Activated CD8-positive, alpha-beta memory T cell treated with anti-CD3 and anti-CD28 coated beads, Interleukin-2, amount 10 ng/mL, durations not matched to agents 7 days and 5 days (primary cell): ENCODE measurements at places on chromosomes 7 and 10.

GRCh38 chr10:122740640-122741039, 41.0 kb upstream of the C10orf120 start:
- DNase-seq: no peak

DNA sequence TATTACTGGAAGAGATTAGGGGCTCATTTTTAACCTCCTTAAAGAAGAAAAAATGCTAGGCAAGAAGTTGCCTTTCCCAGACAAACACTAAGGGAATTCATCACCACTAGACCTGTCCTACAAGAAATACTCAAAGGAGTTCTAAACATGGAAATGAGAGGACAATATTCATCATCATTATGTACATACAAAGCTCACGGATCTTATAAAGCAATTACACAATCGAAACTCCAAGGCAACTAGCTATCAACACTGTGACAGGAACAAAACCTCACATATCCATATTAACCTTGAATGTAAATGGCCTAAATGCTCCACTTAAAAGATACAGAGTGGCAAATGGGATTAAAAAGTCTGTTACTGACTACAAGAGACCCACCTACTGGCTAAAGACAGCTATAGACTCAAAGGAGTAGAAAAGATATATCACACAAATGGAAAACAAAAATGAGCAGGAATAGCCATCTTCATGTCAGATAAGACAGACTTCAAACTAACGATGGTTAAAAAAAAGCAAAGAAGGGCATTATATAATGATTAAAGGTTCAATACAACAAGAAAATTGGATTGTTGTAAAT, 246.6 kb downstream of the ADRA2A start:
- DNase-seq: no peak

DNA sequence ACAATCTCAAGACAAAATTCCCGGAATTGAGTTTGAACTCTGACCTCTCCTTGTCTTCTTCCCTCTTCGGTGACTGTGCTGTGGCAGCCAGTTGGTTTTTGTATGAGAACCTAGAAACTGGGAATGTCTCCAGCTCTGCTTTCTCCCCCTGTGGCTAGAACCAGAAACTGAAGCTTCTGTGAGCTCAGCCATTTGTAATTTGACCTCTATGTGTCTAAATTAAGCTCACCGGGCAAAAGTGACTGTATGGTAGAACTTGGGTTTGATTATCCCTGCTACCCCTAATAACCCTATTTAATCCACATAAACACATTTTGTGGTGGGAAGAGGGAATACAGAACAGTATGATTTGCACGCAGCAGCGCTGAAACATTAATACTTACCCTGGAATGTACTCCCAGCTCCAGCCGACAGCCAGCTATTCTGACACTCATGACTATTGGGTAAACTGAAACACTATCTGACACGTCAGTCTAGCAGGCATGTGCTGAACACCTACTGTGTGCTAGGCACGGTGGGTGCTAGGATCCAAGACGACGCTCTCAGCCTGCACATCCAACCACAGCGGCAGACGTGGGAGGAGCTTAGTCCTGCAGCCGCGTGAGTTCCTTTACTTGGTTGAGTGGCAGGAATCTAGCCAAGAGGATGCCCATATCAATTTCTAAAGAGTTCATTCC, 324.8 kb downstream of the SFMBT2 start:
- DNase-seq: no peak

DNA sequence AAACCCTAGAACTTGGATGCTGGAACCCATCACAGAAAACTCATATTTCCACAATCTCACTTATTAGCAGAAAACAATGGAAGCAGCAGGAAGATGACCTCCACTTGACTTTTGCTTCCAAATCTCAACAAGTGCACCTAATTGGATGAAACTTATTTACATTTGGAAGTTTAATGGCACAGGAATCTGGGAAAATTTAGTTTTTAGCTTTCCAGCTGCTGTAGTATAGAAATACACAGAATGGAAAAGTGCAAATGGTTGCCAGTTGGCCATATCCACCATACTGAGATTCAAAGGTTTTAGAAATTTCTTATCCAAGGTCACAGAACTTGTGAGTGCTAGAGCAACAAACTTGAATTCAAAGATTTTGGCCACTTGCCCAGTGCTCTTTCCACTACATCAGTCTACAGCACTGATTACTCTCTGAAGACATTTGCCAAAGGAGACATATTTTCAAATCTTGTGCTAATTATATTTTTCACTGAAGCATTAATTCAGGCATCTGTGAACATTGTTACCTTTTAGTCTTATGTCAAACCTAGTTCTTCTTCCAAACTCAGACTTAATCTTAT, 9.3 kb upstream of the AHR start:
- no peak for DNase-seq

GRCh38 chr7:55501611-55502010, 70.7 kb downstream of the VOPP1 start:
- DNase-seq: no peak

GRCh38 chr7:23533238-23533604, 1.4 kb upstream of the TRA2A start:
- no peak for DNase-seq

- DNase-seq: no peak
These were observed 28.1 kb upstream of the PTN start for GRCh38 chr7:137371616-137372015.

DNA sequence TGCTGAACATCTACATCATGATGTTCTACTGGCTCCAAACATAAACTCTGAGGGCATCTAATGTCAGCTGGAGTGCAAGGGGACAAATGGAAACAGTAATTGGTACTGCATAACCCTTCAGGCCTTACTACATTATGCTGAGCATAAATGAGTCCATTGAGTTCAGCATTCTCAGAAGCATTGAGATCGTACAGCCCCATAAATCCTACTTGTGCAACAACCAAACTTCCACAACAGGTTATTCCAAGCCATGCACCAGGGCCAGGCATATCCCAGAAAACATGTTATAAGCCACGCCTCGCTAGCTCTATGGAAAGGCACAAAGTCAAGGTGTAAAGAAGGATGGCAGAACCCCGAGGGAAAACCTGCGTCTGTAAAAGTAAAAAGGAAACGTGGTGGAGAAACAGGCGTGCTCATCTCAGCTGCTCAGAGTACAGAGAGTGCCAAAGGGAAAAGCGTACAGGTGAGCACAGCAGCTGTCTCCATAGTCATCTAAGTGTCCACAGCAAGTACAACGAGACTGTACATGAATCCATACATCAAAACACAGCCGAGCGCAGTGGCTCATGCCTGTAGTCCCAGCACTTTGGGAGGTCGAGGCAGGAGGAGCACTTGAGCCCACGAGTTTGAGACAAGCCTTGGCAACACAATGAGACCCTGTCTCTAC, 124.6 kb downstream of the PARD3 start:
- DNase-seq: no peak

DNA sequence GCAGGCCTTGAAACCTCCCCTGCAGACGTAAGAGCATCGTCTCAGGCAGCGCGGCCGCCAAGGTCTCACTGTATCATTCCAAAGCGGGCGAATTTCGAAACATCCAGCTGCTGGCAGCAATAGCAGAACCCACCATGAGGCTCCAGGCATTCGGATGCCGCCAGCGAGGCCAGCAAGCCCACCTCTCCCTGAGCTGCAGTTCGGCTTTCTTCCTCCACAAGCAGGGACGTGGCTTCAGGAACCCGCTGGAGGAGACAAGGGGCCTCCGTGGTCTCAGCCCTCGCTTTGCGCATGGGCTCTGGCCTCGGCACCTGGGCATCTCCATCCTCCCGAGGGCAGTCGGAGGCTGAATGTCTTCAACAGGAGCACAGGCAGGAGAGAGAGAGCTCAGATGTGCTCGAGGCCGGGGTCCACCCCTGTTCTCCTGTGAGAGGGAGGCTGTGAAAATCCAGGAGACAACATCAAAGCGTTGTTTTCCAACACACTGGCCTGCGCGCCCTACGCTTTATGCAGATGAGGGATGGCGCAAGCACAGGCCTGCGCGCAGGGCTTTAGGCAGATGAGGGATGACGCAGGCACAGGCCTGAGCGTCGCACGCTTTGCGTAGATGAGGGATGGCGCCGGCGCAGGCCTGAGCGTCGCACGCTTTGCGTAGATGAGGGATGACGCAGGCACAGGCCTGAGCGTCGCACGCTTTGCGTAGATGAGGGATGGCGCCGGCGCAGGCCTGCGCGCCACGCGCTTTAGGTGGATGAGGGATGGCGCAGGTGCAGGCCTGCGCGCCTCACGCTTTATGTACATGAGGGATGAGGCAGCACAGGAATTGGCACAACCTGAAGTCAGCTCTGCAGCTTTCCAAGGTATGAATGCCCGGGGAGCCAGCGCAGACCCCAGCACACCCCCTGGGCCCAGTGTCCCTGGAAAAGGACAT, 103.2 kb downstream of the WDR37 start:
- peak; percentile 26 for DNase-seq

DNA sequence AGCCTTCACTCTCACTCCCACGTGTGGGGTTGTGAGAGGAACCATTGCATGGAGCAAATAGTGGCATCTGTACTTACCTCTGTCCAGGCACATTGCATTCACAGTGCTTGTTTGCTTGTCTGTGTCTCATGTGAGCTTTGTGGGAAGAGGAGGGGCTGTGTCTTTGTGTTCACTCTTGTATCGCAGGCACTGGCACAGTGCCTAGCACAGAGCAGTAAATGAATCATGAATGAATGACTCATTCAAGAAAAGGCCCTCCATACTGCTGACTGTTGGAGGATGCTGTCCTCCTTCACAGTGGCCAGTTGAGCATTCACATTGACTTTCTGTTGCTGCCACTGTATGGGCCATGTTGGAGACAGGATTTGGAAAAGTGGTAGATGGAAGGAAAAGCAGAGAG, 125.3 kb downstream of the SORCS3 start:
- no peak for DNase-seq

DNA sequence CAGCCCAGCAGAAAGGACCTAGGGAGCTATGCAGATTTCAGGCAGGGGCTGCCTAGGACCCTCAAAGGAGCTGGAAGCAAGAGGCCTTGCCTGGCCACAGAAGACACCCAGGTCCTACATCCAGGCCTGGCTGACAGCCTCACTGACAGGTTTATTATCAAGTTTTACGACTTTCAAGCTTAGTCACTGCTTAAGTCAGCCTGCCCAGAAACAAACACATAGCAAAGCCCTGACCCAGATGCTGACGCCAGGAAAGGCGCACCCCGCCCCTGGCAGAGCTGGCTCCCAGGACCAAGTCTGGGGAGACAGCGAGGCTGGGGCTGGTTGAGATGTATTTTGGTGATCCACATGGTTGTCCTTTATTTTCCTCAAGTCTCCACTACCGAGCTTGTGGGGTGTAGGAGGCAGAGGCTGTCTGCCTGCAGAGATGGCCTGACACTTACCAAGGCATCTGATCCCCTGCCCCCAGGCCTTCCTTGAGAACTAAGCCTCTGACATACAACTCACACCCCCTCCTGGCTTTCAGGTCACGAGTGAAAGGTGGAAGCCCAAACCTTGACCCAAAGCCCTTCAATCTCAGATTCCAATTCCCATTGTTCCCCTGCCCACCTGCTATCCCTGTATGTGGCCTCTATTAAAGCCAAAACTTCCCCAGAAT, 80.7 kb upstream of the EMX2 start:
- no peak for DNase-seq

DNA sequence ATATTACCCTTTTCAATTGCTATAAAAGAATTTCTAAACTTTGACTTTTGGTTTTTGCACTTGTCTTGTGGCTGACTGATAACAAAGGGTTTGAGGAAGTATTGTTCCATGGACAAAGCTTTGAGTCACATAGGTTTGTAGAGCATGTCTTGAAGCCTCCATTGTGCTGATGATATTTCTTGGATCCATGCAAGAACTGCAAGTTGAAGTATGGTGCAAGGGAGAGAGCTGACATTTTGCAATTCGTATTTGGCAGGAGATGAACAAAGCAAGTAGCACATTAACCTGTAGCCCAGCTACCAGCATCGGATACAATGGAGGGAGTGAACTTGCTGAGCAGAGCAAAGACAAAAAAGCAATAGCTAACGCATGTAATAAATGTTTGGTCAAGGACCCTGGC, 23.4 kb downstream of the MGAM2 start:
- DNase-seq: no peak

DNA sequence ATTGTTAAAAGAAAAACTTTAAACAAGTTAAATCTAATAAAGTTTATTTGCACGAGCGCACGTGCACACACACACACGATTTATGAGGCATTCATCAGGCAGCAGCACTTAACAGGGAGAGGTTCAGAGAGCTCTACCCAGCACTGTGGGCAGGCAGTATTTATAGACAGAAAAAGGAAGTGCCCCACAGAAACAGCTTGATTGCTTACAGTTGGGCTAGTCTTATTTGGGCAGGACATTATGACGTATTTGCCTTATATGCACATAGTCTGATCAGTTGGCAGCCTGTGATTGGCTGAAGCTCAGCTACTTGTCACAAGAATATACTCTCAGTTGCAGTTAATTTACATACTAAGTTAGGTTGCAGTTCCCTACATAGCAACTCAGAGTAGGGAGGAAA, 1.2 kb upstream of the SDHAF3 start:
- DNase-seq: no peak

- DNase-seq: no peak
These were observed 139.7 kb upstream of the PCBD1 start for GRCh38 chr10:71028066-71028465.

- peak; percentile 82 for DNase-seq
These were observed 10.4 kb upstream of the EIF3A start for GRCh38 chr10:119090968-119091367.

DNA sequence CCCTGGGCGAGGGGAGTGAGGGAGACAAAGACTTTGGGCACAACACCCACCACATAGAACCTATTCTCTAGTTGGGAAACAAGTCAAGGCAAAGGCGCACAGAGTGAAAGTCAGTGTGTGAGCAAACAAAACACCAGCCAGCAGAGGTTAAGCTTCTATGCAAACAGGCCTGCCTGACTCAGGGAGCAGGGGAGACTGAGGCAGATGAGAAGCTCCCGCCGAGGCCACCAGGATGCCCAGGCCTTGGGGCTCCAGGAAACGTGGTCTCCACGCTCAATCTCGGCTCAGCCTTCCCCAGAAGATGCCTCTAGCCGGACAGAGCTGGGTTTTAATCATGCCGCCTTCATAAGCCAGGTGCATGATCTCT, 74.1 kb upstream of the KCNMA1 start:
- DNase-seq: no peak

GRCh38 chr10:131786756-131787605, 113.8 kb upstream of the PPP2R2D start:
- no peak for DNase-seq

DNA sequence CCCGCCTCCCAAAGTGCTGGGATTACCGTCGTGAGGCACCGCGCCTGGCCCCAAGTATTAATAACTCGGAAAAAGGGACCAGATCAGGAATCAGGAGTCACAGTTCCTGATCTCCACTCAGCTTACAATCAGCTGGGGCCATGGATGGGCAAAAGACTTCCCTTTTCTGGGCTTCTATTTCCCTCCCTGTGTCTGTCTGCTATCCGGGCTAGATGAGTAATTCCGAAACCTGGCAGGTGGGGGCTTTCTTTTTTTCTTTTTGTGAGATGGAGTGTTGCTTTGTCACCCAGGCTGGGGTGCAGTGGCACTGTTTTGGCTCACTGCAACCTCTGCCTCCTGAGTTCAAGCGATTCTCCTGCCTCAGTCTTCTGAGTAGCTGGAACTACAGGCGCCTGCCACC, 11.6 kb downstream of the RPS24 start:
- DNase-seq: peak; percentile 66
